A673 (cell line): ENCODE measurements at places on chromosomes 2 and 18. TPM values are rescaled to one million over a fixed set of nuclear protein-coding genes. Genes with fewer than 3 reads are reported as not detected.

GRCh38 chr2:47309472-47309951, 93.4 kb upstream of the MSH2 start:
- no peak for DNase-seq

KCNJ13 gene
- total RNA-seq = not detected in 2 replicates

GRCh38 chr18:3547891-3548615, 98.1 kb downstream of the TGIF1 start:
- DNase-seq = no peak

GRB14 gene
- total RNA-seq = 0.55 and 0.73 TPM in 2 replicates

DNA sequence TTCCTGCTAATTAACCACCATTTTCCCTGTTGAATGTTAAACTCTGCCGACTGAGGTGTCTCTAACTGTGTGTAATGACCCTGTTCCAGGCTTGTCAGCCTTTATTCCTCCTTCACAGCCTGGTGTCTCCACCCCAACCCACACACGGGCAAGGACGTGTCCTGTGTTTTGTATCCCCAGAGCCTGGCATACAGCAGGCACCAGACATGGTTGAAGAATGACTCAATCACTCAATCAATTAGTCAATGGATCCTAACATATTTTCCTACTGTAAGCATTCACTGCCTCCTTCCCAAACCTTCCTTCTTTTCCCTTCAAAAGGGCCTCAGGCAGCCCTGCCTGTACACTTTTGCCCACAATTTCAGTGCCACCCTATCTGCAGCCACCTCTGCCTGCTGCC, 2.7 kb upstream of the TNS1 start:
- no peak for DNase-seq

PRSS56 gene
- not detected in 2 replicates for total RNA-seq

GRCh38 chr2:118932949-118933348, 9.0 kb upstream of the MARCO start:
- DNase-seq = no peak

GRCh38 chr18:9280849-9281248, 53.7 kb upstream of the TWSG1 start:
- DNase-seq = no peak

GRCh38 chr2:44016282-44016681, 20.5 kb upstream of the LRPPRC start:
- peak; percentile 69 for DNase-seq

GRCh38 chr2:187266147-187266546, 181.9 kb downstream of the CALCRL start:
- no peak for DNase-seq

DNA sequence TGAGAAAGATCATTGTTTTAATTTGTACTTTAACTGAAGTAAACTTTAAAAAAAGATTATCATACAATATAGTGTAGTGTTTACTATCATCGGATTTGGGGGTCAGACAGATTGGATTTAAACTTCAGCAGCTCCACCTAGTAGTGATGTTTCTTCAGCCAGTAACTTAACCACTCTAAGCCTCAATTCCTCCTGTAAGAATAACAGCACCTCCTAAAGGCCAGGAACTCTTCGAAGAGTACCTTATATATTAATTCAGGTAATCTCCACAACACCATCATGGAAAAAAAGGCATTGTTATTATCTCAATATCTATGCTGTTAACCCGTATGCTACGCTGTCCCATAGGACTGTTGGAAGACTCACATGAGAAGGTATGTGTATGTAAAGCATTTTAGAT, 69.0 kb upstream of the DLGAP1 start:
- no peak for DNase-seq

CRYBA2 gene
- total RNA-seq = 1.1 and 1.3 TPM in 2 replicates

DNA sequence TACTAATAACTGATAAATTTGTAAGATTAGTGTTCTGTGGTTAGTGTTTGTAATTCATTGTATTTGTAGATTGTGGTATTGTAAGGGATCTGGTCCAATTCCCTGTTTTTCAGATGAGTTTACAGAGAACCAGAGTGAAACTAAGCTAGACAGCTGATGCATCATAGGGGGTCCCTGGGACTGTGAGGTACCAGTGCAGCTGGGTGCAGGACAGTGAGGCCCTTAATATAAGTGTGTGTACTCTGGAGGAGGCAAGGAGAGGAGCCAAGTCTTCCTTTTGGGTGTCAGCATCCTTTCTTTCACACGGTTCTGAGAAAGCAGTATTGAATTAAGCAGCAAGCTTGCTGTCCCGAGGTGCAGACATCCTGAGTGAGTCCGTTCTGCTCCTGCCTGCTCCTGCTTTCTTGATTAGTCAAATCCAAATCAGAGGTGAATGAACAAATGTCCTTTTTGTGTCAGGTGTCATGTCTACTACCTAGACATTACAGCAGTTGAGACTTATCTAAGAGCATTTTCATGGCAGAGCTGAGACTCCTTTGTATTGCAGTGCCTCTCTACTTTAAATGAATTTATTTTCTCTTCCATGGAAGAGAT, 194.9 kb downstream of the MCFD2 start:
- no peak for DNase-seq

- DNase-seq = no peak
Measured at GRCh38 chr18:62792016-62792415, 76.7 kb downstream of the PHLPP1 start.

GRCh38 chr18:57797209-57797651, 5.9 kb downstream of the ATP8B1 start:
- DNase-seq = no peak

NEMP2 gene
- total RNA-seq = 12.6 and 13.9 TPM in 2 replicates

- DNase-seq = no peak
Measured at GRCh38 chr2:40653829-40654228, 201.9 kb upstream of the SLC8A1 start.

GRCh38 chr18:59484561-59485328, 125.7 kb upstream of the LMAN1 start:
- DNase-seq = no peak

- no peak for DNase-seq
Measured at GRCh38 chr2:29293830-29294438, 178.7 kb downstream of the CLIP4 start.

DNA sequence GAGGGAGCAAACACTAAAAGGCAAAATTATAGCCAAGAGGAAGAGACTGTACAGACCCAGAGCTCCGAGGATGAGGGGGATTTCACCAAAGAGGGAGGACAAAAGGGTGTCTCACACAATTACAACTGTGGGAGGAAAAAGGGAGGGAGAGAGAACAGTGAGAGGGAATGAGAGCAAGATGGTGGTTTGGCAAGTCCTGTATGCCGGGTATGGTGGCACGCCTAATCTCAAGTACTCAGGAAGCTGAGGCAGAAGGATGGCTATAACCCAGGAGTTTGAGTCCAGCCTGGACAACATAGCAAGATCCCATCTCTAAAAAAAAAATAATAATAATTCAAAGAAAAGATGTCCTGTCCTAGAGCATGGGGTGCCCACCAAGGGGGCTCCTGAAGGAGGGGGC, 34.3 kb downstream of the NPC1 start:
- DNase-seq = no peak

EML6 gene
- total RNA-seq = 1.7 and 1.9 TPM in 2 replicates

- DNase-seq = peak; percentile 75
Measured at GRCh38 chr2:121596221-121597080, 52.8 kb downstream of the CLASP1 start.

ECEL1 gene
- 0.19 and 0.52 TPM in 2 replicates for total RNA-seq

- no peak for DNase-seq
Measured at GRCh38 chr2:121469356-121469755, 61.3 kb upstream of the RNU4ATAC start.

DNA sequence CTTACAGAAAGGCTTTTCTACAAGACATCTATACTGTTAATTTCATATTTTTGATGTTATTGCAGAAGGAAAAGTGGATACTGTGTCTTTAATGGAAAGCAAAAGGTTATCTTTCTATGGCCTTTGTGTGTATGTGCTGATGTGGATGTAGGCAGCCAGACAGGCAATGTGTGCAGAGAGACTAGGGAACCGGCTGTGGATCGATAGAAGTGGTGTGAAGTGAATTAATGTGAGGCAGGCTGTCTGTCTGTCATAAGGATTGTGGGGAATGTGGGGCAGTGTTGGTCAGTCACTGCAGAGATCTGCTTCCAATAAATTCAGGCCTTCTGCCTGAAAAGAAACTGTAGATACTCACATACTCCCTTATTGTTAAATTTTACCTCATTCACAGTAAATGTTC, 156.7 kb downstream of the WDR7 start:
- DNase-seq = no peak
